ENCODE measurements at places on chromosomes 1 and 21.
A peak's percentile ranks its signal among the peaks of the same experiment; 100 is the strongest.

- H3K27me3 ChIP-seq, result no peaks in the 10 kb centered on the region
- no peak for DNase-seq
- no peak overlapping the region for H3K27ac ChIP-seq
- no peak overlapping the region for H3K4me3 ChIP-seq
- no peaks in the 10 kb centered on the region for H3K36me3 ChIP-seq
These were observed 1.7 kb downstream of the KLHDC8A start for GRCh38 chr1:205355075-205355453.

DNA sequence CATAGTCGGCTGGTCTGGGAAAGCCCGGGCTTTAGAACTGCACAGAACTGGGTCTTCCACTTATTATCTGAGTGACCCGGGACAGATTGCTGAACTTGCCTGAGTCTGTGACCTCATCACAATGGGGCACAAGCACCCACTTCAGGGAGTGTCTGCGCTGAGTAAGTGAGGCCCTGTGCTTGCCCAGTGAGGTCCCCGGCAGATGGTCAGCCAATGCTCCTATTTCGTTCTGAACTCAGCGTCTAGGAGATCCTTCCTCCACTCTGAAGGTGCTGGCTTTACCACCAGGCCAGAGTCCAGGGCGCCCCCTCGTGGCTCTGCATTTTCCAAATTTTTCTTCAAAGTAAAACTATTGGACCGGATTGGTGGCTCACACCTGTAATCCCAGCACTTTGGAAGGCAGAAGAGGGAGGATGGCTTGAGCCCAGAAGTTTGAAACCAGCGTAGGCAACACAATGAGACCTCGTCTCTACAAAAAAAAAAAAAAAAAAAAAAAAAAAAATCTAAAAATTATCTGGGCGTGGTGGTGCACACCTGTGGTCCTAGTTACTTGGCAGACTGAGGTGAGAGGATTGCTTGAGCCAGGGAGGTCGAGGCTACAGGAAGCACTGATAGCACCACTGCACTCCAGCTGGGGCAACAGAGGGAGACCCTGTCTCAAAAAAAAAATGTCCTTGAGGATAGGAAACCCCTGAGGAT, 61.7 kb downstream of the FCRL5 start:
- no peak overlapping the region for H3K4me3 ChIP-seq
- H3K36me3 ChIP-seq, result no peaks in the 10 kb centered on the region
- DNase-seq, result no peak
- no peak overlapping the region for H3K27ac ChIP-seq
- H3K4me1 ChIP-seq, result no peaks in the 10 kb centered on the region
- no peaks in the 10 kb centered on the region for H3K27me3 ChIP-seq

GRCh38 chr1:10910681-10911489, 101.6 kb upstream of the TARDBP start:
- no peak for DNase-seq
- no peaks in the 10 kb centered on the region for H3K27me3 ChIP-seq
- no peaks in the 10 kb centered on the region for H3K36me3 ChIP-seq
- no peak overlapping the region for H3K4me3 ChIP-seq
- peaks cover 4% of the 10 kb centered on the region for H3K4me1 ChIP-seq
- H3K27ac ChIP-seq, result no peak overlapping the region

- H3K36me3 ChIP-seq, result no peaks in the 10 kb centered on the region
- no peaks in the 10 kb centered on the region for H3K4me1 ChIP-seq
- H3K27me3 ChIP-seq, result no peaks in the 10 kb centered on the region
- H3K27ac ChIP-seq, result no peak overlapping the region
- H3K4me3 ChIP-seq, result no peak overlapping the region
- no peak for DNase-seq
These were observed 15.5 kb downstream of the FYB2 start for GRCh38 chr1:56803561-56804156.

GRCh38 chr1:105027838-105028471, 1278.3 kb downstream of the AMY1C start:
- H3K4me3 ChIP-seq, result no peak overlapping the region
- H3K36me3 ChIP-seq, result no peaks in the 10 kb centered on the region
- H3K27me3 ChIP-seq, result no peaks in the 10 kb centered on the region
- H3K4me1 ChIP-seq, result no peaks in the 10 kb centered on the region
- no peak for DNase-seq

DNA sequence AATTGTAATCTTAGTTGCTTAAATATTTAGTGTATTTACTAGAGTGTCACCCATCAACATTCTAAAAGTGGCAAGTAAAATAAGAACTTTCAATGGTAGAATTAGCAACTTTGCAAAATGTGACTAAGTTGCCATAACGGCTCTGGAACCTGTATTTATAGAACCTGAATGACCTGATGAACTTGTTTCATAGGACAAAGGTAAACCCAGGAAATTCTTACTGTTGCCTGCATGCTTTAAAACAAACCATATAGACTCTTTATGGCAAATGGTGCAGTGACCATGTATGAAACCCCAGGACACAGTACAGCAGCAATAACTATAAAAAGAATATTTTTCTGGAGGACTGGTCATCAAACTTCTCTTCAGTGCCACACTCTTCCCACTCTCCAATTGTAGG, 22.9 kb downstream of the AK2 start:
- no peaks in the 10 kb centered on the region for H3K4me1 ChIP-seq
- peaks cover 60% of the 10 kb centered on the region for H3K36me3 ChIP-seq
- no peak for DNase-seq
- H3K27ac ChIP-seq, result no peak overlapping the region

DNA sequence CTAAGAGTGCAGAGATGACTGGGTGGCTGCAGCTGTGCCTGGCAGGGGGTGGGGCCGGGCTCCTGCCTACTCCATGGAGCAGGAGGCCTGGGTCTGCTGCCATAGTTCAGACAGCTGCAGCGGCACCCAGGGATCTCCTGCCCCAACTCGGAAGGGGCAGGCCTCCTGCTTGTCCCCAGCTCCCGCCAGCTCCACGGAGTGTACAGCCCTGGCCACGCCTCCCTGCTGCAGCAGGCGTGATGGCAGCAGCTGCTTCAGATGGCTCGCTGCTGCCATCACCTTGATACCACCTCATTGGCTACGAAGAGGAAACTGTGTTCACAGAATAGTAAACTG, 35.9 kb downstream of the ACTL8 start:
- no peak for DNase-seq
- no peak overlapping the region for H3K27ac ChIP-seq
- no peaks in the 10 kb centered on the region for H3K27me3 ChIP-seq

DNA sequence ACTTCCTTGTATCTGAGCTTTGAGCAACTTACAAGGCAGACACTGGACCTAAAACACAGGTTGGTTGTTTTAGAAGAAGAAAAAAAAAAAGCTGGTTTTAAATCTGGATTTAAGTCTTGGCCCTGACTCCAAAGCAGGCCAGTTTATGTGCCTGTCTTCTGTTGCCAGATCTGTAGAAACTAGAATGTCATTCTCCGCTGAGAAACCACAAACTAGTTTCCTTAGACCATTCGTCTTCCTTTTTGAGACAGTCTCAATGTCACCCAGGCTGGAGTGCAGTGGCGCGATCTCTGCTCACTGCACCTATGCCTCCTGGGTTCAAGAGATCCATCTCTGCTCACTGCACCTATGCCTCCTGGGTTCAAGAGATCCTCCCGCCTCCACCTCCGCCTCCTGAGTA, 33.9 kb downstream of the APP start:
- no peaks in the 10 kb centered on the region for H3K4me1 ChIP-seq
- H3K4me3 ChIP-seq, result no peak overlapping the region
- no peaks in the 10 kb centered on the region for H3K36me3 ChIP-seq

- H3K36me3 ChIP-seq, result no peaks in the 10 kb centered on the region
- no peaks in the 10 kb centered on the region for H3K27me3 ChIP-seq
- DNase-seq, result no peak
- H3K4me1 ChIP-seq, result peaks cover 22% of the 10 kb centered on the region
- H3K4me3 ChIP-seq, result no peak overlapping the region
These were observed 12.5 kb upstream of the SPSB1 start for GRCh38 chr1:9280015-9280860.

DNA sequence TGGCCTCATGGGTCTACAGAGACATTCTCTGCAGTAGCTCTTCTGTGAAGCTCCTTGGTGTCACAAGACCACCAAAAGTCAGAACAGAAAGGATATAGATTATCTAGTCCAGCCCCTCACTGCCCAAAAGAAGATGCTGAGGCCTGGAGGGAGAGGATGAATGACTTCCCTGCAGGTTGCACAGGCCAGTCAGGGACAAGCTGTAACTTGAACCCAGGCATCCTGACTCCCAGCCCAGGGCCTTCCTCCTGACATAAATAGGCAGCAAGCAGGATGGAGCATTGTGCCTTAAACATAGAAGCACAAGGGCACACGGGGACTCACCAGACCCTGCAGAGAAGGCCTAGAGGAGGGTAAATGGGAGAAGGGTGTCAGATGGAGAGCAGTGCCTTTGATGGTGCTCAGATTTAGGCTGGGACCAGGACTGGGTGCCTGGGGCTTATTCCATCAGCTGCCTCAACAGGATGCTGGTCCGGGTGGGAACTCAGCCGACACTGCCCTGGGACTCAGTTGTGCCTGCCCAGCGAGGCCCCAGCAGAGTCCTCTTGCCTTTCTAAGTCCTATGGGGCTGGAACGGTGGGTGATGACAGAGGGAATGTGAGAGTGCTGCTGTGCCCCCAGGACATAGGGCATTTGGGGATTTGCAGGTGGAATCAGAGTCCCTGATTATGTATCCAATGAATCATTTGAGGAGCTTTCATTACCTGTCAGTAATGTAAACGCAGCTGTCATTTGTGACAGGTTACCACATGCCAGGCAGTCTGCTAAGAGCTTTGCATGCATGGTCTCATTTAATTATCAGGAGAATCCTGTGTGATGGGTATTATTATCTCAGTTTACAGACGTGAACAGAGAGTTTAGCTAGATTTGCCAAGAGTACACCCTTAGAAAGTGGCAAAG, 13.2 kb downstream of the S100A7A start:
- H3K36me3 ChIP-seq, result no peaks in the 10 kb centered on the region
- no peaks in the 10 kb centered on the region for H3K4me1 ChIP-seq
- H3K4me3 ChIP-seq, result no peak overlapping the region
- no peak overlapping the region for H3K27ac ChIP-seq

DNA sequence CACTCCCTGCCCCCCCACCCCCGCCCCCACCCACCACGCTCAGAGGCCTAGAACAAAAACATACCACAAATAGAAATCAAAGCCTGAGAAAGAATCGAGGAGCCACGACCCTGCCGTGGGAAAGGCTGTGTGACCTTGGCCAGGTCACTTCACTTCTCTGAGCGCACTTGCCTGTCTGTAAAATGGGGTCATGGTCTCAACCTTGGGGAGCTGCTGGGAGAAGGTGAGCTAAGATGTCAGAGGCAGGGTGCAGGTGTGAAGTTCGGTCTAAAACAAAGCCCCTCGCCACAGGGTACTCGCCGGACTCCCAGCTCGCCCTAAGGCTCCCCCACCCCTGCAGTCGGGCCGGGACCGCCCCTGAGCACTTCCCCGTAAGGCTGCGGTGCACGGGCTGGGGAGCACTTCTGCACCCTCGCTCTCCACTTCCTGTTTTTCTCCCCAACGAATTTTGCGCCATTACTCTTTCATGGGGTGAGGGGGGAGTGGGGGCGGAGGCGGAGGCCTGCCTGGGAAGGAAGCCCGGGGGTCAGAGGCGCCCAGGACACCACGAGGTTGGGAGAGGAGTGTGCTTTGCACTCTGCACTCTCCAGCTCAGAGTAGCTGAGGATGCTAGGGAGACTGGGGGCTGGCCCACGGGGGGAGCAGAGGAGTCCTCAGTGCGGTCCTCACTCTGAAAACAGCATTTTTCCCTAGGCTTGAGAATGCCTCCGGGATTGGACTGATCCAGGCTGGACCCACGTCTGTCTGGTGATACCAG, 21.9 kb upstream of the PIK3CD start:
- H3K4me3 ChIP-seq, result peak overlapping the region; percentile 60
- DNase-seq, result peak; percentile 46
- H3K27me3 ChIP-seq, result no peaks in the 10 kb centered on the region

DNA sequence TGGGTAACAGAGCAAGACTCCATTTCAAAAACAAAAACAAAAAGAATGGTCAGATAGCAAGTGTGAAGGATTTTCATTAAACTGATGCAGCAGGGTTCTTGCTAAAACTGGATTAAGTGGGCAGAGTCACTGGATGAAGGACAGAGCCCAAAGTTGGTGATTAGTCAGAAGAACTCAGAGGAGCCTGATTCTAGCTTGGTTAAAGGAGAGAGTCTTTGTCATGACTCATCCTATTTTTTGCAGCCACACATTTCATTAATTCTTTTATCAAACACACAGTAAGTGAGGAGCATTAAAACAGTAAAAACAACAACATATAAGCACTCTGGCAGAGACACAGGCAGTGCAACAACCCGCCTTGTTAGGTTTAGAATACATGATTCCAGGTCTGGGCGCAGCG, 56.0 kb upstream of the EDARADD start:
- H3K4me1 ChIP-seq, result no peaks in the 10 kb centered on the region
- no peak overlapping the region for H3K4me3 ChIP-seq
- H3K27ac ChIP-seq, result no peak overlapping the region
- no peaks in the 10 kb centered on the region for H3K36me3 ChIP-seq
- DNase-seq, result no peak

DNA sequence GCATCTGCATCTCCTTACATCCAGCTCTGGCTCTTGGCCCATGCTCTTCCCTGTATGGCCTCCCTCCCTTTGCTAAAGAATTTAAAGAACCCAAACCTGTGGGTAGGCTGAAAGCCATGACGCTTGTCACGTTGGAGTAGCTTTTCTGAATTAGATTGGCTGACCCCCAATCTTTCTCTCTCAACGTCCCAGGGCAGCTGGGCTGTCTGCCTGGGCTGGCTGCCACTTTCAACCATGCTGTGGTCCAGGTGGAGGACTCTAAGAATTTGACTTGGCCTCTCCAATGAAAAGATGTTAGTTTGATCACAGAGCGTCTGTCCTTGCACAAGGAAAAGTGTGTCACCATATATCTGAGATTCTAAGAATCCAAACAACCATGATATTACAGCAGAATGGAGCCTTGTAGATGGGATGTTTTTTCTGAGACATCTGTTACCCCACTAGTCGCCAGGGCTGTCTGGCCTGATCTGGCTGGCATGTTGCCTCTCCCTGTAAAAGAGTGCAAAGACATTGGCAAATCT, 6.5 kb upstream of the IGSF3 start:
- H3K4me1 ChIP-seq, result no peaks in the 10 kb centered on the region
- H3K4me3 ChIP-seq, result no peak overlapping the region
- no peak overlapping the region for H3K27ac ChIP-seq

- H3K27me3 ChIP-seq, result no peaks in the 10 kb centered on the region
- H3K4me1 ChIP-seq, result no peaks in the 10 kb centered on the region
- no peak for DNase-seq
- H3K36me3 ChIP-seq, result no peaks in the 10 kb centered on the region
- no peak overlapping the region for H3K4me3 ChIP-seq
These were observed 125.4 kb downstream of the EIF4G3 start for GRCh38 chr1:21051177-21051825.

DNA sequence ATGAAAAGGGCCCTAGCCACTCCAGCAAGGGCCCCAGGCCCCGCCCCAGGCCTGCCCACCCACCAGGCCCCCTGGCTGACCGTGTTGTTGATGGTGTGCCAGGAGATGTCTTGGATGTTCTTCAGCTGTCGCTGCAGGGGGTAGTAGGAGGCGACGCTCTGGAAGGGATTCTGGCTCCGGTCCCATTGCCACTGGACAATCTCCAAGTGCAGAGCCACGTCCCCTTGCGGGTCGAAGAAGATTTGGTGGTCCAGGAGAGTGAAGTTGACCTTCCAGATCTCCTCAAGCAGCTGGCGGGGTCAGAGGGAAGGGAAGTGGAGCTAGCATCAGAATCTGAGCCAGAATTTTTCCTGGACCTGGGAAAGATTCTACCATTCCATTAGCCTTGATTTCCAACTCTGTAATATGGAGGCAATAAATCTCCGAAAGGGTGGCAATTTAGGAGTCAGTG, 10.2 kb downstream of the TAS1R2 start:
- no peak overlapping the region for H3K4me3 ChIP-seq
- H3K27ac ChIP-seq, result no peak overlapping the region
- no peaks in the 10 kb centered on the region for H3K27me3 ChIP-seq
- no peaks in the 10 kb centered on the region for H3K36me3 ChIP-seq
- no peaks in the 10 kb centered on the region for H3K4me1 ChIP-seq
